ENCODE measurements at places on chromosomes 2 and 18.

- DNase-seq = no peak
Observed at GRCh38 chr2:641164-641871, 35.9 kb downstream of the TMEM18 start.

DNA sequence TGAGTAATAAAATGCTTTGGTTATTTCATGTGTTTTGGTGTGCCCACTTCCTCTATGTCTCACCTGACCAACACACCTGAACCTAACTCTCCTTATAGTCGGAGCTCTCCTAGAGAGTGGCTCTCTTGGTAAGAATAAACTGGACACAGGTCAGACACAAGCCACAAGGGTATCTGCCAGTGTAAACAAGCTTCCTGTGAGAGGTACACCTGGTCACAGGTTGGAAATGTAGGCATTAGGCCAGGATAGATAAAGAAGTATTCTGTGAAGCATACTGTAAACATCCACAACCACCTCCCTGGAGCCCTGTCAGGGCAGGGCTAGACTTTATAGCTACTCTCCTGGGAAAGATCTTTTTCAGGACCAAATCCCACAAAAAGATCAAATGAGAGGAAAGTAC is 69.4 kb downstream of the ZDBF2 start:
- no peak for DNase-seq

DNA sequence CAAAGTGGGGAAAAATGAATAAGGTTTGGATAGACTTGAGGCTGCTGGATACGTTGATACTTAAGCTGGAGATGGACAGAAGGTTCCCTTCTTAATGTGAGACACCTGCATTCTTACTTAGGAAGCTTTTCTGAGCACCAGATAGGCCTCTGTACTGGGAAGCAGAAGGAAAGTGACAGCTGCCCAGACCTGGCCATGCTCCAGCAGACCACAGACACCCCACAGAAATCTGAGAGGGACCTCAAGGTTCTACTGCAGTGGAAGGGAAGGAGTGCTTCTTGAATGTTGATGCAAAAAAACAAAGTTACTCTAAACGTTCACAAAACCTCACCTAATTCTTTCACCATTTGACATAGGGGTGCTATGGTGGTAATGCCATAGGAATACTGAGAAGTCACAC is 642.1 kb upstream of the ID2 start:
- DNase-seq = no peak

DNA sequence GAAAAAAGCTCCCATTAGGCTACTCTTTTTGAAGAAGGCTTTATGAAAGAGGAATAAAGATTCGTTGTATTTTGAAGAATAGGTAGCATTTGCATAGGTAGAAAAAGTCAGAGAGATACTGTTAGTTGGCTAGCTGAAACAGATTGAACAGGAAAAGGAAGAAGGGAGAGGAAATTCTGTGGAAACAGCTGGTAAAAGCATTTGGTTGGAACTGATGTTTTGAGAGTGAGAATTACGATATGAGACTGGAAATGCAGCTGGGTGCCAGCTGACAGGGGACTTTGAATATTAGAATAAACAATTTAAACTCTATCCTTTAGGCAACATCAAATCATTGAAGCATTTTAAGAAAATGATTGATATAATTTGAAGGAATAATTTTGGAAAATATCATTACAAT is 96.7 kb upstream of the CNTNAP5 start:
- no peak for DNase-seq

DNA sequence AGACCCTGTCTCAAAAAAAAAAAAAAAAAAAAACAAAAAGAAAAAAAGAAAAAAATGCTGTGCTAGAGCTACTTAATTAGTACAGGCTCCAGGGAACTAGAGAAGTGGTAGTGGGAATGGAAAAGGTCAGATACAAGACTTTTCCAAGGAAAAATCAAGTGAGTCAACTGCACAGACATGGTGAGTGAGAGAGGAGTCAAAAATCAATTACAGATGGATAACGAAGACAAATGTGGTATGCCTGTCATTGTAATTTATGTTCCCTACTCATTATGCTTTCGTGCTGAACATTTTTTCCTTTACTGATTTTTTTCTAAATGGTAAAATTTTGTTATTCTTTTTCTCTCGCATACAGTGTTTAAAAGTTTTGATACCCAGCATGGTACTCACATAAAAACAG is 111.5 kb downstream of the MDH1 start:
- DNase-seq = no peak

DNA sequence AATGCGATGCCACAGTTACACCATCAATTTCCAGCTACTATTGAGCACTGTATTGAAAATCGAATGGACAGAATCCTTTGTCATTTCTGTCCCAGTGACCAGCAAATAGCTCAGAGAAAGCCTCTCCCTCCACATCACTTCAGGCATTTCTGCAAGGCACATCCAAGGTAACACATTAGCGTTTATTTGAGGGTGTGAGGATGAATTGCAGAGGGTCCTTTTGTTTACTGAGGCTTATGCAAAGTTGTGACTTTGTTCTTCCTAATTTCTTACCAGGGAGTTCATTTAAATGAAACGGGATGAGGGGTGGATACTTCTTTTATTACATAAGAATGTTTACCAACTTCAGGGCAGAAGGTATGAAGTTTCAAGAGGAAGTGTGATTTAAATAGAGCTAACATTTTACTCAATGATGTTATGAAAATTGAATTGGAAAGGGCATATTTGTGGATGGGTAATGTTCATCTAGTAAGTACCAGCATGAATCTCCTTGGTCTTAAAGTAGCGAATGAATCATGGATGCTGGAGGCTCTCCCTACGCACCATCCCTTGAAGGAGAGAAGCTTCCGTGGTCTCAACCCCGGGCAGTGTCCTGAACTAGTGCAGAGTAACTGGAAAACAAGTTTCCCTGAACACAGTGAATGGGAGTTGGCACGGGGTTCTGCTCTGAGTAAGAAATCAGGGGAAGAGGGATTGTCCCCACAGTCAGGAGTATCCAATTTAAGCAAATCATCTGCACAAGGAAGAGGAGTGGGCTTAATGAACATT is 756.5 kb downstream of the GALR1 start:
- DNase-seq = no peak

DNA sequence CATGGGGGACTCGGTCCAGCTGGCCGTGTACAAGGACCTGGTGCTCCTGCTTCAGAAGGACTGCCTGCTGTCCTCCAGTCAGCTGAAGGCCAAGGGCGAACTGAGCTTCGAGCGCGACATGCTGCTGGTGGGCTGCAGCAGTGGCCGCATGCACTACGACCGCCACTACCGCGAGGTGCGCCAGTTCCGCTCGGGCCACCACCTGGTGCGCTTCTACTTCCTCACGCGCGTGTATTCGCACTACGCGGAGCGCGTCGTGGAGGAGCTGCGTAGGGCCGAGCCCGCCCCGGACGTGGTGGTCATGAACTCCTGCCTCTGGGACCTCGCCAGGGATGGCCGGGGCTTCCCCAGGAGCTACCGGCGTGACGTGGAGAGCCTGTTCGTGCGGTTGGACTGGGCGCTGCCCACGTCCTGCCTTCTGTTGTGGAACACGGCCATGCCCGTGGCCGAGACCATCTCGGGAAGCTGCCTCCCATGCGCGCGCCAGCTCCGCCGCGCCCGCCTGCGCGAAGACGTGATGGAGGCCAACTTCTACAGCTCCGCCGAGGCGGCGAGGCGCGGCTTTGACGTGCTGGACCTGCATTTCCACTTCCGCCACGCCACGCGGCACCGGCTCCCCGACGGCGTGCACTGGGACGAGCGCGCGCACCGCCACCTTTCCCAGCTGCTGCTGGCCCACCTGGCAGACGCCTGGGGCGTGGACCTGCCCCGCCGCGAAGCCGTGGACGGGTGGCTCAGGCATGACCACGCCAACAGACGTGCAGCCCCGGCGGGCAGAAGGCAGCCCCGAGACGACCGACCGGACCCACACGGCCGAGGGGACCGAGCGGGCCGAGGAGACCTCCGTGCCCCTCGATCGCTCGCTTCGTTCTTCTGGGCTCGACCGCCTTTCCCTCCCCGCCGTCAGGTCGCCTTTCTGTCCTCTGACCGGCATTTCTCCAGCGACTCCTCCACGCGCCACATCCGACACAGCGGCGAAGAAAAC is 293.9 kb upstream of the ERBB4 start:
- DNase-seq = no peak

- no peak for DNase-seq
Observed at GRCh38 chr18:23578891-23579653, 7.2 kb downstream of the NPC1 start.

- no peak for DNase-seq
Observed at GRCh38 chr2:32768387-32769174, 140.7 kb downstream of the TTC27 start.

DNA sequence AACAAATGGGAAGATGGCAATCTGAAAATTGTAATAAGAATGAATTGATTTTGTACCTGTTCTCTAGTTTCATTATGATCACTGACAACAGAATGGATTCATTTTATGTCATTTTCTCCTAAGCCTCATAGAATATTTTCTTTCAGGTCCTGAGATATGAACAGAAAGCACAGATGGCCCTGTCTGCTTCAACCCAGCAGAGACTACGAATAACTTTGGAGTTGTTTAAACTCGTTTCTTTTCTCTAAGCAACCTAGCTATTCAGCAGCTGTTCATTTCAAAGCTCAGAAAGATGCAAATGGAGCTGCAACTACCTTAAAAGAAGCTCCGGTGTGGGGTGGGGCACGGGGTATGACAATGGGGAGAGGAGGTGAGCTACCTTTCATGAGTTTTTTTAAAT is 124.9 kb downstream of the ALK start:
- no peak for DNase-seq

DNA sequence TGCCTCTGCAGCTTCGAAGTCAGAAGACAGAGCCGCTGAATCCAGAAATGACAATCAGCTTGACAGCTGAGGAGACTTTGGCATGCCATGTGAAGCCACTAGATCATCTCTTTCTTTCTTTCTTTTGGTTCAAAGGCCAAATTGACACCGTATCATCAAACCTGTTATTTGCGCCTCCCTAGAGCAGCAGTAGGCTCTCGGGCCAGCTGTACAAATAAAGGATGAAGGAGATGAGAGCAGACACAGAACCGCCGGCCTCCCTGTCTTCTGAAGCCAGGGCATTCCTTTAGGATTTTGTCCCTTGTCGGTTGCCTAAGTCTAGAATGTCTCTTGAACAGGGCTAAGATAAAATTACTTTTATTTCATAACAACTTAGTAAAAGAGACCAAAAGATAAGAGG is 36.8 kb downstream of the COL4A4 start:
- peak; percentile 49 for DNase-seq

GRCh38 chr2:12071318-12071717 is 324.9 kb downstream of the LPIN1 start:
- no peak for DNase-seq

GRCh38 chr2:217913436-217913835 is 89.4 kb downstream of the TNS1 start:
- no peak for DNase-seq

DNA sequence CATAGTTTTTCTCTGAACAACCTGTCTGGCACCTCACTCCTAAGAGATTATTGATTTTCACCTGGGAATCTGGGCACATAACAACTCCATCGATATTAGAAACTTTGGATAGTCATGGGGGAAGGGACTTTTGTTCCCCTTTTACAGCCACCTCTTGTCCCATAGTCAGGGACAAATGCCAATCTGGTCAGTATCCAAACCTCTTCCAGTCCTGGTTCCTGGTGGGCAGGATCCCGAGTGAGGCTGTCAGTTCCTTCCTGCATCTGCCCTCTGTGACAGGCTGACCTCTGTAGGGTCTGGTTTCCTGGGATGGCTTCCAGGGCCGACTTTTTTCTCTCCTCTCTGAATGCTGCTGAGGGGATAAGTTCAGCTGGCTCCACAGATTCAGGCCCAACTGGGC is 11.0 kb downstream of the KIF5C start:
- DNase-seq = no peak

- no peak for DNase-seq
Observed at GRCh38 chr2:45237128-45237527, 227.9 kb upstream of the SIX2 start.

GRCh38 chr2:34601561-34601960 is 1002.5 kb upstream of the FAM98A start:
- no peak for DNase-seq

DNA sequence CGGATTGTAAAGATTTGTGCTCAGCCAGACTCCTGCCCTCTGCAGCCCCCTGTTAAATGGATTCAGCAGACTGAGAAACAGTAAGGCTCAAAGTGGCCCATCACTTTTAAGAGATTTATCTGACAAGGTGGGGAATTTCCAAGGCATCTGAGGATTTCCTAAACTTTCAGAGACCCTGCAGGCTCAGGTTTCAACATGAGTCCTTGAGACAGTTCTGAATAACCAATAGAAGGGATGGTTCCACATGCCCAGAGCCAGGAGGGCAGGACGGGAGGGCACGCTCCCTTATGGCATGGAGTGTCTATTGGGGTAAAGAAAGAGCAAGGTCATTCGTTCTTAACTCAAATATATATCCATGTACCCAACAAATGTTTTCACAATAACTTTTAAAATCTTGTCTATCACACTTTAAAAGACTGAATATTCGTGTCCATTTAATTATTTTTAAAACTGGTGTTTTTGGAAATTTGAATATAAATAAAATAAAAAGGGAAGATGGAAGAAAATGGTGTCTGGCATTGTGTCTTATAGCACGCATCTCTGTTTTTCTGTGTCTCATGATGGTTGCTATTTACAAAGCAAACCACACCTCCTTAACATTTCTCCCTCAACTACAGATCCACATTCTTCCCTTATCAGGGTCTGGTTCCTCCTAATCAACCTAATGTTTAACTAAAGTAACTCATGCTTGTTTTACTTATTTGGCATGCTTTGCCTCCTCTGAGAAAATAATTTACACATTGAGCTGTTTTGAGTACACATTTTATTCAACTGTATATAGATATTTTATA is 56.0 kb upstream of the DSG1 start:
- DNase-seq = no peak

- DNase-seq = no peak
Observed at GRCh38 chr2:118169359-118170005, 81.2 kb downstream of the INSIG2 start.

GRCh38 chr2:168816369-168816768 is 13.9 kb downstream of the NOSTRIN start:
- DNase-seq = no peak

DNA sequence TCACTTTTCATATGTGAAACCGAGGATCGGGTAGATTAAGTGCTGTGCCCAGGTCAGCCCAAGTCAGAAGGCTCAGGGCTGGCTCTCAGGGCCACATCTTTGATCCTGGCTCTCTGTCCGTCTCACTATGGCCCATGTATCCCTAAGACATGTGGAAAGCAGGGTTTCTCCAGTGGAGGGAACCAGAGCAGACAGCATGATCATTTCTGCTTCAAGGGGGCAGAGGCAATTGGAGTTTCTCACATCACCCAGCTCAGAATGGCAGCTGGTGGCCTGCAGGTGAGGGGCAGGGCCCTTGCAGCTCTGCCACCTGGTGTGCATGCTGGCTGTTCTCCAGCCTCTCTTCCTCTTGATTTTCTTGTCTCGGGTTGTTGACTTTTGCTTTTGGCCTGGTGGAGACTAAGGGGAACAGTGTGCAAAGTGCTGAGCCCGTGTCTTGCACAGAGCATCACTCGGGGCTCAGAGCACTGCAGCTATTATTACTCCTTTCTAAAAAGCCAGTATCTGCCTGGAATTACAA is 27.0 kb downstream of the LDLRAD4 start:
- DNase-seq = peak; percentile 85

DNA sequence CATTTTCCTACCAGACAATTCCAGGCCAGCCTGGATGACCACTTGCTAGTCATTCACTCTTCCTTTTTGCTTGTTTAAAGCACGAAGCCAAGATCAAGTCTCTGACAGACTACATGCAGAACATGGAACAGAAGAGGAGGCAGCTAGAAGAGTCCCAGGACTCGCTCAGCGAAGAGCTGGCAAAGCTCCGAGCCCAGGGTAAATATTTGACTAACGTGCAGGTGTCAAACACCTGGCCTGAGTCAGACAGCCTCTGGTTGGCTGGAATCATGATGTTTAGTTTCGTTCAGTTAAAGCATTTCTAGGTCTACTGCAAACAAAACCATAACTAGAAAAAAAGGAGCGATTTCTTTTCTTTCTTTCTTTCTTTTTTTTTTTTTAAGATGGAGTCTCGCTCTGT is 44.2 kb upstream of the LYPD6B start:
- peak; percentile 66 for DNase-seq
